ENCODE measurements at places on chromosomes 2 and 18.
A peak's percentile ranks its signal among the peaks of the same experiment; 100 is the strongest.

GRCh38 chr2:53641290-53641689 lies 126.3 kb upstream of the CHAC2 start:
- no peak for DNase-seq

- no peak for DNase-seq
Observed at GRCh38 chr2:113370478-113371091, 66.9 kb upstream of the ZNG1B start.

GRCh38 chr2:26009567-26009963 lies 24.3 kb upstream of the RAB10 start:
- DNase-seq = no peak

- no peak for DNase-seq
Observed at GRCh38 chr18:23453680-23454058, 582 bp downstream of the RIOK3 start.

DNA sequence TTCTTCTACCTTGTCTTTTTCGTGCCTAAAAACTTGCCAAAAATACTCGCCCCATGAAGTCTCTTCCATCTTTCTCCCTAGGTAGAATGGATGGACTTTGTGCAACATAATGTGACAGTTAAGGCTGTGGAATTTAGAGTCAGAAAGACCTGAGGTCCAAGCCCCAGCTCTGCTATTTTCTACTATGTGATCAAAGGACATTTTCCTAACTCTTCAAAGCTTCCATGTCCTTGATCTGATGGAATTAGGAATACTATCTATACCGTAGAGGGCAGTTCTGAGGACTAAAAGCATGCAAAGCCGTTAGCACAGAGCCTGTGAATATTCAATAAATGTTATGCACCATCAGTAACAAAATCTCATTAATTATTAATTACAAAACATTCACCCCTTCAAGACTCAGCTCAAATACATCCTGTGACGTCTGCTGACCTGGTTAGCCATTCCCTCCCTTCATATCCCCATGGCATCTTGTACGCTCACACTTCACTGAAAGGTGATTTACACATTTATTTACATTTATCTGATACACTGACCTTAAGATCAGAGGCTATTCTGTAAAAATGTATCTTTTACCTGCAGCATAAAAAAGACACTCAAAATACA lies 15.1 kb downstream of the IWS1 start:
- no peak for DNase-seq

- DNase-seq = peak; percentile 21
Observed at GRCh38 chr2:153163055-153163454, 315.5 kb downstream of the RPRM start.

DNA sequence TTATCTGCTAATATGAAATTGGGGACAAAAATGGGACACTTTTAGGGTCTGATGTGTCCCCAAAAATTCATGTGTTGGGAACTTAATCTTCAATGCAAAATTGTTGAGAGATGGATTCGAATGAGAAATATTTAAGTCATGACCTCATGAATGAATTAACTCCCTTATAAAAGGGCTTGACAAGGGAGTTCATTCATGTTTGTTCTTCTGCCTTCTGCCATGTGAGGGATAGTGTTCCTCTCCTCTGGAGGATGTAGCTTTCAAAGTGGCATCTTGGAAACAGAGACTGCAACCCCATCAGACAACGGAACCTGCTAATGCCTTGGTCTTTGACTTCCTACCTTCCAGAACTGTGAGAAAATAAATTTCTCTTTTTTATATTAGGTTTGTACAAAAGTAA lies 89.2 kb upstream of the LINC00305 start:
- DNase-seq = no peak

GRCh38 chr18:14921547-14921946 lies 173.6 kb downstream of the ANKRD30B start:
- DNase-seq = no peak

GRCh38 chr2:191617575-191617974 lies 60.4 kb upstream of the NABP1 start:
- DNase-seq = no peak

- DNase-seq = no peak
Observed at GRCh38 chr2:177123048-177123447, 89.5 kb upstream of the HNRNPA3 start.

- no peak for DNase-seq
Observed at GRCh38 chr2:119232666-119232993, 9.0 kb downstream of the STEAP3 start.

DNA sequence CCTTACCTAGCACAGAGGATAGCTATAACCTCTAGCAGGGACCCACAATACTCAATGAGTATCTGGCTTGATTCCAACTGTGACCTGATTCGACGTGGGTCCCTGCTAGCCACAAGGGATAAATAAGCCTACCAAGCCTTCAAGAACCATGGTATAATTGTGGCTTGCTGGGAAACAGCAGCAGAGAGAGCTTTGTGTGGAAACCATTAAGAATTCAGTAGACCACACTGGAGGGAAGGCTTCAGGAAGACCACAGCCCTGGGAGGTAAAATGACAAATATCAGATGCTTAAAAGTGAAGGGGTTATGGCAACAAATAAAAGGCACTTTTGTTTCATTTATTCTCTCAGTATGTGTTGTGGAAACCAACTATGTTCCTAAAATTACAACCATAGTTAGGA lies 82.6 kb upstream of the WIPF1 start:
- no peak for DNase-seq

- no peak for DNase-seq
Observed at GRCh38 chr18:13258921-13259320, 40.4 kb downstream of the LDLRAD4 start.

- no peak for DNase-seq
Observed at GRCh38 chr18:7272311-7273049, 41.6 kb downstream of the LRRC30 start.

- no peak for DNase-seq
Observed at GRCh38 chr18:7579176-7579917, 12.2 kb downstream of the PTPRM start.

- no peak for DNase-seq
Observed at GRCh38 chr2:88451811-88452564, 505 bp downstream of the FOXI3 start.

- no peak for DNase-seq
Observed at GRCh38 chr2:47312491-47312850, 90.5 kb upstream of the MSH2 start.

DNA sequence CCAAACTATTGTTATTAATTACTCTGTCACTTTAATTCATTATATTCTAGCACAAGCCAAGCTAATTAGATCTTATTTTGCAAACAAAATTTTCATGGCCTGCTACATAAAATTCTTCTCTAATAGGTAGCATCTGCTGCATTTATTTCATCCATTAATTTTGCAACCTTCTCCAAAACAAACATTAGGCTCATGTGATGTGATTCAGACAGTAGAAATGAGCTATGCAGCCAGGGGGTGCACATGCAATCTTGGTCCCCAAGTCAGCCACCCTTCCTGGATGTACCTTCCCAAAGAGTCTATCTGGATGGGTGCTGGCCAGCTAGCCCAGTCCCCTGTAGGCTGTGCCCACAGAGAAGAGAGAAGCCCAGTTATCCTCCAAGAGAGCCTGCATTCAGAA lies 242.1 kb upstream of the OSR1 start:
- no peak for DNase-seq

DNA sequence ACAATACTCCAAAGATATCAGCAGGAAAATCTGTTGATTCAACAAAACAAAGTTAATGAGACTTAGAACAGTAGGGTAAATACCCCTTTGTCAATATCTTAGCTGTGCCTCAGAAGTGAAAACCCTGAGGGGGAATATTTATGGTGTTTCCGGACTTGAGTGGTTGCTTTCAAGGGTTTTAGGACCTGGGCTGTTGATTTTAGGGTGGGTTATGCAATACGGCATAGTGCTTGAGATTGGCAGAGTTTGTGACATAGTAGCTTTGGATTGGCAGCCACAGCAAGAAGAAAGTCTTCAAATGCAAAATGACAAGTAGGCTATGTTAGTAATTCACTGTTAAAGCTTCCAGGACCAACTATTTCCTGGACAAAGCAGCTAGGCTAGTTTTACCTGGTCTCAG lies 826.3 kb upstream of the CDH2 start:
- no peak for DNase-seq

DNA sequence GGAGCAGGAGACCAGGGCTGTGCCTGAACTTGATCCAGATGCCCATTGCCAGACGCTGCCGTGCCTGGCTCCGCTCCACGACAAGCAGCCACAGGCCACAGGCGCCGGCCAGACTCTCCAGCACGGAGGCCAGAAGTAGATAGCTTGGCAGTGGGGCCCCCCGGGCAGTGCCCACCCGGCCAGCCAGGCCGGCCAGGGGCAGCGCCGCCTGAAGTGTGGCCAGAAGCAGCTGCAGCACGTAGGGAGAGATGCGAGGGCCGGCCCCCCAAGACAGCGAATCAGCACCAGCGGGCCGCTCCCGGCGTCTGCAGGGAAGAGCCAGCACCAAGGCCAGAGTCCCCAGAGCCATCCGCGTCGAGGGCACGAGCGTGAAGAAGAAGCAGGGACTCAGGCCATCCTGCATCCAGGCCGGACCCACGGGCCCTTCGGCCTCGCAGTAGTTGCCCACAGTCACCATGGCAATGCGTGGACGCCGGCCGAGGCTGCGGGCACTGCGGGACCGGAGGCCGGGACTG lies 484 bp downstream of the ABCB6 start:
- peak; percentile 62 for DNase-seq

DNA sequence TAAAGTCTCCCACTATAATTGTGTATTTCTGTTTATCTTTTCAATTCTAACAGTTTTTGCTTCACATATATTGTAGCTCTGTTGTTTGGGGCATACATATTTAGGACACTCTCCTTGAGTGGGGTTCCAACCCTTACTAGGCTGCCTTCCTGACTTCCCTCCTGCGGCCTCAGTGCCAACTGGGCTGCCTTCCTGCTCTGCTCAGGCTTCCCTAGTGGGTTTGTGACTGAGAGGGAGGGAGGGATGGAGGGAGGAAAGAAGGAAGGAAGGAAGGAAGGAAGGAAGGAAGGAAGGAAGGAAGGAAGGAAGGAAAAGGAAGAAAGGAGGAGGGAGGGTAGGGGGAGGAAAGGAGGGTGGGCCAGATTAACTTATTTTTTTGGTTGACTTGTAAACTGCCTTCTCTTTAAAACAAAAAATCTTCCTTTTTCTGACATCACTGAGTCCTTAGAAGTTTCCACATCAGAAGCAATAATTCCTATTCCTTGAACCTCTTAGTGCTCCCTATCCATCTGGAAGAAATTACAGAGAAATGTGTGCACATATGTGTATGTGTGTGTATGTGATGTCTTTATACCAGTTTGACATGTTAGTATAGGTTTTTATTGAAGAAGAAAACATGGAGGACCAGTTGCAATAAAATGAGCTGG lies 145.4 kb upstream of the PGAP1 start:
- no peak for DNase-seq

- DNase-seq = no peak
Observed at GRCh38 chr2:200146501-200146900, 160.0 kb upstream of the SPATS2L start.

GRCh38 chr2:155218292-155218924 lies 519.9 kb downstream of the KCNJ3 start:
- DNase-seq = no peak

GRCh38 chr2:102003696-102004095 lies 11.9 kb downstream of the IL1R2 start:
- DNase-seq = no peak

GRCh38 chr2:215364157-215365155 lies 52.6 kb downstream of the ATIC start:
- no peak for DNase-seq

DNA sequence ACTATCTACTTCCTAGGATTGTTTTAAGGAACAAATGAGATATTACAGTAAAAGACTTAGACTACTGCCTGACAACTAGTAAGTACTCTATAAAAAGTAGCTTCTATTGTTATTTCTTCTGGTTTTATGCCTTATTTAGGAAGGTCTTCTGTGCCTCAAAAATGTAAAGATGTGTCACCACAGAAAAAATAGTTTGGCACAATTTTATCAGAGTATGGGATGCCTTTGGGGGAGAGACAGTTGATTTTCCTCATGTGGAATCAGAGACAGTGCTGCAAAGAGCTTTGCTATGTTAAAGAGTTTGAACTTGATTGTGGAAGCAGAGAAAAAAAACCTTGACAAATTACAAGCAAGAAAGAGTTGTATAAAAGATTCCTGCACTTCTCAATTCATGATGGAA lies 98.4 kb downstream of the EHBP1 start:
- no peak for DNase-seq
